ENCODE measurements at places on chromosomes 6 and 20.

- ATAC-seq = no peak
Observed at GRCh38 chr20:51175156-51175555, 152.2 kb upstream of the KCNG1 start.

- ATAC-seq = no peak
Observed at GRCh38 chr6:68709882-68710281, 74.8 kb downstream of the ADGRB3 start.

- no peak for ATAC-seq
Observed at GRCh38 chr6:12103158-12103557, 91.0 kb downstream of the HIVEP1 start.

- peak; percentile 48 for ATAC-seq
Observed at GRCh38 chr6:156729248-156729647, 47.9 kb upstream of the ARID1B start.

- ATAC-seq = no peak
Observed at GRCh38 chr6:73460056-73460455, 1.5 kb upstream of the MTO1 start.

GRCh38 chr6:57221936-57222742 lies at the start of gene RAB23:
TSS of gene RAB23 (minus strand) at chr6:57222307. CDS start at chr6:57210380, 11,927 bp downstream.
- peak; percentile 94 for ATAC-seq

DNA sequence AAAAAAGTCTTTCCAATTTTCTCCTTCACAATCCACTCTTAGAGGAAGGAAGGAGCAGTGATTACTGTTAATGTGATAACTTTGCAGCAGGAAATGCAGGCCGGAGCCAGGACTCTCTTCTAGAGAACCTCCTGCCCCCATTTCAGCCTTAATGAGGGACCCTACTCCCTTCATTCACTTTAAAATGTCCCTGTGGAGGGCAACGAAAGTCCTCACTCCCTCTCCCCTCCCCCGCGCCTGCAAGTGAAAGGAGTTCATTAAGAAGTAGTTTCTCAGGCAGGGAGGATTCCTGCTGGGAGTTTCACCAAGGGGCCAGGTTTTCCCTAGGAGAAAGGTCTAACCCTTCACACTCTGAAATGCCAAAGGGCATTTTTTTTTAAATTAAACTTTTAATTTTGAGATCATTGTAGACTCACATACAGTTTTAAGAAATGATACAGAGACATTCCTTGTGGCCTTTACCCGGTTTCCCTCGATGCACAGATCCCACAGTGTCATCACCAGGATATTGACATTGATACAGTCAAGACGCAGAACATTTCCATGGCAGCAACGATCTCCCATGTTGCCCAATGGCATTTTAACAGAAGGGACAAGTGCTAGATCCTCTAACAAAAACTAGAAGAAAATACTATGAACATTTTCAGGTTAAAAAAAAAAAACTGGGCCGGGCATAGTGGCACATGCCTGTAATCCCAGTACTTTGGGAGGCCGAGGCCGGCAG lies 6.8 kb upstream of the COMMD7 start:
- ATAC-seq = no peak

- peak; percentile 69 for ATAC-seq
Observed at GRCh38 chr20:3092611-3093379, 8.3 kb upstream of the AVP start.

DNA sequence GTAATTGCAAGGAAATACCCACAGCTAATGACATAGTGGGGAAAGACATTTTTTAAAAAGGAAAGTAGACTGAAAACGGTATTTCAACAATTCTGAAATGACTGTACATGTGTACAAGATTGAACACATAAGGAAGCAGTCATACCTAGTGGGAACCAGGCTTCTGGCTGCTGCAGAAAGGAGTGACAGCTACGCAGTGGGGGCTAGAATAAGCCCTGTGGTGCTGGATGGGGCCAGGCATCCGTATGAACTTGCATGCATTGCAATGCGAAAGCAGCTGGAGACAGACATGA lies 54.9 kb upstream of the GPR31 start:
- peak; percentile 87 for ATAC-seq

GRCh38 chr6:170393807-170394399 lies 87.3 kb downstream of the FAM120B start:
- peak; percentile 92 for ATAC-seq

DNA sequence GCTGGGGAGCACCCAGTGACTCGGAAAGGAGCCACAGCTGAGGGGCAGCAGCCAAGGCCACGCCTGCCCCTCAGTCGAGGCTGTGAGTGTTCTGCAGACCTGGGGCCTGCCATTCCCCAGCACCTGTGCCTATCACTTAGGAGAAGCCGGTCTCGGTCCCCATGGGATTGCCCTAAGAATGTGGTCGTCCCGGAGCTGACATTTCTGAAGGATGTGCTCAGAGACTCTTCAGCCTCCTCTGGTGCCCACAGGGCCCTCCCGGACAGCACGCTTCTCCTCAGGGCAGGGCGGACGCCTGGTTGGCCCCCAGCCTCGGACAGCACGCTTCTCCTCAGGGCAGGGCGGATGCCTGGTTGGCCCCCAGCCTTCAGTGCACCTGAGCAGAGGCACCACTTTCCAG lies 223.9 kb downstream of the ERMARD start:
- ATAC-seq = no peak

DNA sequence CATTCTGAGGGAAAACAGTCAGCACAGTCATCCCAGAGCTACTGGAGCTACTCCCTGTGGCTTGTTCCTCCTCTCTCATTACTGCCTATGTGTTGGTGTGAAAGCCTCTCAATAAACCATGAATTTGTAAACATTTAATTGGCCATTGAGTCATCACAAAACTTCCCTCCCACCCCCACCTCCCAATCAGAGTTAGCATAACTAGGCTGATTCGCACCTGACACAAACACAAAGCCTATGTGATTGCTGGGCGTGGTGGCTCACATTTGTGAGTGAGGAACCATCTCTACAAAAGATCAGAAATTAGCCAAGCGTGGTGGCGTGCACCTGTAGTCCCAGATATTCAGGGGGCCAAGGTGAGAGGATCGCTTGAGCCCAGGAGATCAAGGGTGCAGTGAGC lies 17.1 kb upstream of the SNTA1 start:
- peak; percentile 53 for ATAC-seq

GRCh38 chr20:1163105-1163504 lies 21.7 kb downstream of the TMEM74B start:
- no peak for ATAC-seq

DNA sequence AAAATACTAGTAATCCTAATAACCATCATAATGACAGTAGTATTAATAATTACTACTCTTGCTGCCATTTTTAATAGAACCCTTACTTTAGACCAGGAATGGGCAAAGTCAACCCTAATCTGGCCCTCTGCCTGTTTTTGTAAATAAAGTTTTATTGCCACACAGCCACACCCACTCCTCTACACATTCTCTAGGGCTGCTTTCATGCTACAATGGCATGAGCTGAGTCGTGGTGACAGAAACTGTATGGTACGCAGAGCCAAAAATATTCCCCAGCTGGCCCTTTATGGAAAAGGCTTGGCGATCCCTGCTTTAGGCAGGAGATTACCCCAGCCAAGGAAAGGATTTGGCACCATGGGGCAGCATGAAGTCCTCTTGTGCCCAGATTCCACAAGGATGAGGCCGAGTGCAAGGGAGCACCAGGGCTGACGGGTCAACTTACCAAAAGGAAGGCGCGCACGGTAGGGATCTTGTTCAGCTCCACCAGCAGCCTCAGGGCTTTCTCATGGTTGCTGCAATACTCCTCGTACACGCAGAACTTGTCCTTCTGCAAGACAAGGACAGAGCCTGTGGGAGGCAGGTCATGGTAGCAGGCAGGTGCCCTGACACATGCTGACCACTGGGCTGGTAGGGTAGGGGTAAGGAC lies 93.6 kb downstream of the PREX1 start:
- no peak for ATAC-seq

GRCh38 chr6:146905181-146905704 lies 299.0 kb upstream of the STXBP5 start:
- no peak for ATAC-seq

DNA sequence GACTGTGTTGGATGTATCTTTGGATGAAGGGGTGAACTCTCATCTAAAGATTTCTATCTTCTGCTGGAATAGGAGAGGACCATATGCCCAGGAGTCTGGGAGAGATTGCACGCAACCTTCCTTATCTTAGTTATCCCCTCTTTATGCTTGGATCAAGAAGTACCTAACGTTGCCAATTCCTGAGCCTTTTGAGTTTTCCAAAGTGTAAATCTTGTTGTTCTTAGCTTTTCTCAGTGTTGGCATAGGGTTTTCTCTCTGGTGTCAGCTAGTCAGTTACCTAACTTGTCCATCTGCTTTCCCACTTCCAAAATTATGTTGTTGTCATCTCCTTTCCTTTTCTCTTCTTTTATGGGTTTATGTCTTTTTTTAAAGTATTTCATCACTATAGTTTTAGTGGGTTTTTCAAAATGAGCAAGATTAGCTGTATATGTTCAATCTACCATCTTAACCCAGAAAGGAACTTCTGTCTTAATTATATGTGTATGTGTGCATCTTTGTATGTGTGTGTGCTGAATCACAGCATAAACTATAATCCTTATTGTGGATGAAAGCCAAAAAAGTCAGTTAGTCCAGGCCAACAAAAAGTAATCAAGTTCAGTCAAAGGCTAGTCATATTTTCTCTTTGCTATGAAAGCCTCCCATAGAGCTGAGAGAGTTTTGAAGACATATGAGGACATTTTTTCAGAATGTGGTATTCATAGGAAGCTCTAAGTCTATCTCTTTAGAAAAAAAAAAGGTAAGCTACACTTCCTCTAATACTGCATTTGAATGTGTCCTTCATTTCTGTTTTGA lies 72.1 kb downstream of the KHDC1L start:
- ATAC-seq = no peak

- ATAC-seq = no peak
Observed at GRCh38 chr6:100999034-100999597, 118.0 kb upstream of the ASCC3 start.

DNA sequence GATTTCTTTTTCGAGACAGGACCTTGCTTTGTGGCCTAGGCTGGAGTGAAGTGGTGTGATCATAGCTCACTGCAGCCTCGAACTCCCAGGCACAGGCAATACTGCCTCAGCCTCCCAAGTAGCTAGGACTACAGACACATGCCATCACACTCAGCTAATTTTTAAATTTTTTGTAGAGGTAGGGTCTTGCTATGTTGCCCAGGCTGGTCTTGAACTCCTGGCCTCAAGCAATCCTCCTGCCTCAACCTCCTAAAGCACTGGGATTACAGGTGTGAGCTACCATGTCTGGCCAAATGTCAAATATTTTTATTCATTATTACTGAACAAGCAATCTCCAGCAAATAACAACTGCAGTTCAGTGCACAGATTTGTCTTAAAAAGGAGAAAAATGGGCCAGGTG lies 131.7 kb upstream of the IFNGR1 start:
- ATAC-seq = no peak

DNA sequence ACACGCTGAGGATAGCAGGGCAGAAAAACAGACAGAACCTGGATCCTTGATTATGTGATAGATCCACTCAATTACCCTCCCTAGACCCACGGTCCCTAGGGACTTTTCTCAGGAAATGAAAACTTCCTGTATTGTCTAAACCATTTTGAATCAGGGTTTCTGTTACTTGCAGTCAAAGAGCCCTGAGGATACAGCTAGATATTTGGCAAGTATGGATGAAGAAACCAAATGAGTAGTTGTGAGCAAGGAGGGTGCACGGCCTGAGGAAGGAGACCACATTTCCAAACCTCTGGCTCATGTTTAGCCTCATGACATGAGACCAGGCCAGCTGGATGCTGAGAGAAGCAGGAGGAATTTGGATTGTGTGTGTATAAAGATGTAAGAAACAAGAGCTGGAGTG lies 91.6 kb downstream of the MRPL14 start:
- ATAC-seq = no peak

- ATAC-seq = no peak
Observed at GRCh38 chr6:34964564-34964963, 75.5 kb downstream of the ANKS1A start.

GRCh38 chr6:112209131-112209530 lies 45.2 kb downstream of the LAMA4 start:
- no peak for ATAC-seq

- ATAC-seq = no peak
Observed at GRCh38 chr20:33664762-33665144, 2.0 kb upstream of the ACTL10 start.

DNA sequence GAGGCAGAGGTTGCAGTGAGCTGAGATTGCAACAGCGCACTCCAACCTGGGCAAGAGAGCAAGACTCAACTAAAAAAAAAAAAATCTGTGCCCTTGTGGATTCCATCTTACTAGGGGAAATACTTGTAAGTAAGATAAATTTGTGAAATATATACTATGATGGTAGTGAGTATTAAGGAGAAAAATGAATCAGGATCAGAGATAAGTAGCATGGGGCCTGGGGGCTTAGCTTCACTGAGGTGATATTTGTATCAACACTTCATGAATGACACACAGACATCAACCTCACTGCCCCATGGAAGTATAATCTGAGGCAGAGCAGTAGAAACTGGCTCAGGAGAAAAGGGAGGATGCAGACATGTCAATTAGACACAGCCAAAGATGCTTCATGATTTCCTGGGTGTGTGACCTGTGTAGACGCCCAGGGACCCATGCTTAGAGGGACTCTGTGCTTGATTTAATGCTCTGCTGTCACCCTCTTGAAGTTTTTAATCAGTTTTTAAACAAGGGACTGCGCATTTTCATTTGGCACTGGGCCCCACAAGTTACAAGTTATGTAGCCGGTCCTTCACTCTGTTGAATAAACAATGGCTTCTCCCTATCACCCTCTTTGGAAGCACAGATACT lies 41.9 kb downstream of the PCNA start:
- peak; percentile 47 for ATAC-seq

GRCh38 chr20:47603260-47603659 lies 101.6 kb downstream of the NCOA3 start:
- ATAC-seq = no peak
